ENCODE measurements at places on chromosomes 7 and 10.

DNA sequence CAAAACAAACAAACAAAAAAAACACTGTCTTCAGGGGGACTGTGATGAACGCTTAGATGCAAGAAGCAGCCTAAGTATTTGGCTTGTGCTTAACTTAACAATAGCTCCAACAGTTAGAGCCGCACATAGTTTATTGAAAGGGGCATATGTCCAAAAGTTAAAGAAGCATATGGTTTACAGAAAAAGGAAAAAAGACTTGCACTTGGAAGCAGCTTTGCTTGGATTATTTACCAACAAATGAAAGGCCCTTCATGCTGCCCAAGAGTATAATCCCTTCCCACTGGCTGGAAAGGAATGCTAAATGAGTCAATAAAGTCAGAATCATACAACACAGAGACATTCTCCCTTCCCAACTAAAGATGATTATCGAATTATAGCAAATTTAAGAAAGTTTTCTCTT is 77.9 kb downstream of the GLI3 start:
- no peak for DNase-seq

- no peak for DNase-seq
These were observed 27.8 kb downstream of the HEPACAM2 start for GRCh38 chr7:93198472-93198871.

- DNase-seq: no peak
These were observed 123.1 kb upstream of the RHEB start for GRCh38 chr7:151642746-151643145.

- no peak for DNase-seq
These were observed 290.6 kb upstream of the GHITM start for GRCh38 chr10:83848677-83849076.
